Lung (tissue), 17 donors: ENCODE measurements at places on chromosomes 5 and 9. TPM values are rescaled to one million over a fixed set of nuclear protein-coding genes. Genes with fewer than 3 reads are reported as not detected.

DNA sequence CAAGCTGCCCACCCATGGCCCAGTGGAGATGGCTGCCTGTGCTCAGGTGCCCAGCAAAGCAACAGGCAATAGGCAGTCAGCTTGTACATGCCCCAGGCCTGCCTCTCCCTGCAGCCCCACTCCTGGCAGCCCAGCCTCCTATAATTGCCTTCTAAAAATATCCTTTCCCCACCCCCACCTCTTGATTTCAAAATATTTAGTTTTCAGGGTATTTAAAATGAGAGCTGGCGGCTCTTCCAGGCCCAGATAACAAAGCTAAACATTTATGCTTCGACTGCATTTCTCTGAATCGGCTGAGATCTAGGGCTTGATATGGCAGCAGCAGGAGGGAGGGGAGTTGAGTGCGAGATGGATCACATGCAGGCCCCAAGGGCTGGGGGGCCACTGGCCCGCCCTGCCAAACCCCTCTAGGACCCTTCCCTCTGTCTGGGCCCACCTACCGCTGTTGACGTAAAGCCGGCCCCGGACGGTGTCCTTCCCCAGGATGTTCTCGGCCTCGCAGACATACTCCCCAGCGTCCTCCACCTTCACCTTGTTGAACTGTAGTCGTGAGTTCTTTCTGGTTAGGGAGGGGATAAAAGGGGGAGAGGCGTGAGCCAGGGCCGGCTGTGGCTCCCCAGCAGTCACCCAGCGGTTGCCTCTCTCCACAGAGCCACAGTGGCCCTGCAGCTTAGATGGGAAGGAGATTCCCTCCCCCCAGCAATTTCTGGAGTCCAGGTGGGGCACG is 85.0 kb downstream of the PSD2 start:
- DNase-seq = peak; percentile 97

- no peak for DNase-seq
These were observed 404.0 kb downstream of the PDE4D start for GRCh38 chr5:59489551-59489950.

GRCh38 chr9:7130266-7130820 is 372.6 kb downstream of the KDM4C start:
- no peak for DNase-seq

DNA sequence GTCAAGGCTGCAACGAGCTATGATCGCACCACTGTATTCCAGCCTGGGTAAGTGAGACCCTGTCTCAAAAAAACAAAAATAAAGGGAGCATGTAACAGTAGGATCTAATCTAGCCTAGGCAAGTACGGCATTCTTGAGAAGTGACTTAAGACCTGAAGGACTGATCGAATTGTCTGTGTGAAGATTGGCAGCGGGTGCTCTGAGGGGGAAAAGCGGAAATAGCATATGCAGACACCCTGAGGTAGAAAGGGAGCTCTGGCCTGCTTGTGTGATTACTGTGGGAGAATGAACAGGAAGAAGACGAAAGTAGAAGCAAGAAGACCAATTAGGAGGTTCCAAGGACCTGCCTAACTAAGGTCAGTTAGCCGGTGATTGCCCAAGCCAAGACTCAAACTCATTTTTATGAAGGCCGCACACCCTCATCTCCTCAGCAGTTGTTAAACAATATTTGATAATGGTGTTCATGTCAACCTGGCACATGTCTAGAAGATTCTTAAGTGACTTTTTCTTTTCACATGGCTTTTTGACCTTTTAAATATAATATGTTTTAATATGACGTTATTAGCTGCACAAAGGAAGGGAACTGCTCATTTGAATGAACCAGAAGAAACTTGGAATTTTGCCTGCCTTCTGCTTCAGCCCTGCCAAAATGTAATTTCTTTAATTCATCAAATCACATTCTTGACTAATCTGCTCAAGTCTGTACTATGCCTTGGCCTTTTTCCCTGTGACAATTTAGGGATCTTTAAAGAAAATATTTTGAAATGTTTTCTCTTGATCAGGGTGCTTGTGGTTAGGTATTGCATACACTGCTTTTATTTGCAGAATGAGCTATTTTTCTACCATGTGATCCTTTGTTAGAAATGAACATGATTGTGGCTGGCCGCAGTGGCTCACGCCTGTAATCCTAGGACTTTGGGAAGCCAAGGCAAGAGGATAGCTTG is 289.2 kb upstream of the DMRT1 start:
- DNase-seq = peak; percentile 91

GRCh38 chr5:124252191-124252638 is 494.2 kb downstream of the ZNF608 start:
- DNase-seq = peak; percentile 23

GRCh38 chr9:37917313-37917731 is 13.4 kb upstream of the SLC25A51 start:
- DNase-seq = no peak

GRCh38 chr9:511861-512260 is 297.2 kb downstream of the DOCK8 start:
- no peak for DNase-seq

The IL3 gene
- polyA plus RNA-seq = not detected

DNA sequence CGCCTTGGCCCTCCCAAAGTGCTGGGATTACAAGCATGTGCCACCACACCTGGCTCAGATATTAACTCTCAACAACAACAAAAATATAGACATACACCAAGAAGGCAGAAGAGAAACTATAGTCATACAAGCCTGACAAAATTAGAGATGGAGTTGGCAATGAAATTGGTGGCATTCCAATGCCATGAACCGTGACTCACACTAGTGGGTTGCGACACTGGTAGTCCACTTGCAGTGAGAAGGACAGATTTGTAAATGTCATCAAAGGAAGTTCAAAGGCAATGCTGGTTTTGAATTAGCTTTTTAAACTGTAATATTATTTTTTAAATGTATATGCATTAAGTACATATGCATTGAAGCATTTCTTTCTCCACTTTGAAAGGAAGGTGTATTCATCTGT is 8.5 kb upstream of the DNAJC25 start:
- no peak for DNase-seq

DNA sequence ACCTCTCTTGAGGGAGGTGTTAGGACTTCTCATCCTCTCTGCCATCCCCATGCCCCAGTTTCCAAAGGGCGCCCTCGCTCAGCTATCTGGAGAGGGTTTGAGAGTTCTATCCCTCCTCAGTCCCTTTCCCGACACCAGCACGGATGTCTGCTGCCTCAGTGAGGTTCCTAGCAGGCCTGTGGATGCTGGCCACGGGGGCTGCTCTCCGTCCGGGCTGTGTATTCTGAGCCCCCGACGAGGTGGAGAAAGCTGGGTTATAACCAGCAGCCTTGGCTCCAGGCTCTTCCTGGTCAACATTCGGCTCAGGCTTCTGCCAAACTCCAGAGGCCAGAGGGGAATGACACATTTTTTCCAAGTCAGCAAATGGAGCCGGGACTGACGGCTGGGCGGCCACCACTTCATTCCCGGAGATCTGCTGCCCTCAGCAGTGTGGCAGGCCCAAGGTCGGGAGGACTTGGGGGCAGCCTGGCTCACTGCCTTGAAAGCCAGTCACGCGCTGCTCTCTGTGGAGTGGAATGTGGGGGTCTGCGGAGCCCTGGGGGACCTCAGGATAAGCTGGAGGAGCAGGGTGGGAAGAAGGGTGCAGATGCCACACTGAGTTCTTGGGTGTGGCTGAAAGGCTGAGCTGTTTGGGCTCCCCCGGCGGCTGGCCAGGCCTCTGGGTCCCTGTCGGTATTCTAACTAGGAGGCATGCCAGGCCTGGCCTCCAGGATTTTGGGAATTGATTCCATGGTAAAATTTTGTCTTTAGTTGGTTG is 27.4 kb downstream of the PTPA start:
- peak; percentile 68 for DNase-seq

The CCNO gene
- polyA plus RNA-seq = 5.3 TPM

- no peak for DNase-seq
These were observed 1.0 kb downstream of the FOCAD start for GRCh38 chr9:20684875-20685696.

GRCh38 chr9:109765278-109765677 is 14.7 kb upstream of the PALM2AKAP2 start:
- DNase-seq = no peak
